ENCODE measurements at places on chromosomes 6 and 20.

- no peak for DNase-seq
These were observed 58.4 kb downstream of the PPP1R14C start for GRCh38 chr6:150201285-150201684.

DNA sequence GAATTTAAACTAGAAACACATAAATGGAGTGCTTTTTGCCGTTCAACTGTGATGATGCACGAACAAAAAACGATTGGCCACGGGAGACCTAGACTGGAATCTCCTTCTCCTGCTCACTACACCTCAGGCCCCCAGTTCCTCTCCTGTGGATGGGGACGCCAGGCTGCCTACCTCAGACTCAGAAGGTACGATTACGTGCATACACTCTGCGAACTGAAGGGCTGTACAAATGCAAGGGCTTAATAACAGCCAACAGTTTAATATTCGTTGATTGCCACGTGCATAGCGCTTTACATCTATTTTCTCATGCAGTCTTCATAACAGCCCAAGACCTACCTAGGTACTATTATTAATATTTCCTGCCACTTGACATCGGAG lies 495 bp upstream of the ARMC2 start:
- no peak for DNase-seq

DNA sequence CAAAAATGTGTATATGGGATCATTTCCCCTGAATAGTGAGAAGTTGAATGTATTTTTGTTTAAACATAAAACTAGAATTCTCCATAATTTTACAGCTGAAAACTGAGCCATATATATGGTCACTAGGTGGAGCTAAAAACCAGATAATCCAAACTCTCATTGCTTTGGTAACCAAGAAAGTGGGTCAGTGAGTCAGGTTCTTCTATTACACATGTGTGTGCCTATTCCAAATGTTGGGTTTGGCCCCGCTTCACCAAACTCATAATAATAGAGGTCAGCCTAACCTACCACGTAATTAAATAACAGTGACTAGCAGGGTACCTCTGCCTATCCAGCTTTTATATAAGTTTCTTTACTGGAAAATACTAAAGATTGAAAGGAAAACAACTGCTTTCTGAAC lies 19.3 kb upstream of the RNGTT start:
- peak; percentile 53 for DNase-seq

- no peak for DNase-seq
These were observed 50.3 kb upstream of the NAA20 start for GRCh38 chr20:19966840-19967239.

GRCh38 chr6:136950436-136951126 lies 28.5 kb downstream of the SLC35D3 start:
- no peak for DNase-seq

Measured in COLO829 (cell line).